Glutamatergic neuron (in vitro differentiated cells): ENCODE measurements at places on chromosomes 12 and 14.
A peak's percentile ranks its signal among the peaks of the same experiment; 100 is the strongest.

GRCh38 chr14:99248761-99249171 is 23.2 kb downstream of the BCL11B start:
- DNase-seq: no peak

- no peak for DNase-seq
Observed at GRCh38 chr12:124804011-124804621, 59.5 kb downstream of the SCARB1 start.

- DNase-seq: peak; percentile 93
Observed at GRCh38 chr14:99793213-99794150, at the start of gene EML1. Gene EML1 (plus strand): TSS chr14:99793413. CDS start chr14:99793477, 64 bp downstream.

GRCh38 chr12:65086236-65086635 is 34.9 kb downstream of the WIF1 start:
- DNase-seq: no peak

DNA sequence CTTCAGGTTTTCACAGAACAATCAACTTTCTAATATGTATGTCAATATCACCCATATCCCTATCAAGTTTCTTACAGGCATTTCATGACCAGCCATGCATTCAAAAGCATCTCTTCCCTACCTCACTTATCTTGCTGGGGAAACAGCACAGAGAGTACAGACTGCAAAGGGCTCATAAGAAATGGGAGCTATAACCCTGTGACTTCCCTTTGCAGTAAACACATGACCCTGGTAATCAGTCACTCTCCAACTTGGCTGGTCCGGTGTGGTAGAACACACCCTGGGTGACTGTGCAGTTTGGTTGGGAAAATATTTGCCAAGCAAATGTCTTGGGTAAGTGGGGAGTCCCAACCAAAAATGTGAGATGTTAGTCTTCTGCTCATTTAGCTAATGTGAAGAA is 49.4 kb upstream of the TMCC3 start:
- DNase-seq: no peak

DNA sequence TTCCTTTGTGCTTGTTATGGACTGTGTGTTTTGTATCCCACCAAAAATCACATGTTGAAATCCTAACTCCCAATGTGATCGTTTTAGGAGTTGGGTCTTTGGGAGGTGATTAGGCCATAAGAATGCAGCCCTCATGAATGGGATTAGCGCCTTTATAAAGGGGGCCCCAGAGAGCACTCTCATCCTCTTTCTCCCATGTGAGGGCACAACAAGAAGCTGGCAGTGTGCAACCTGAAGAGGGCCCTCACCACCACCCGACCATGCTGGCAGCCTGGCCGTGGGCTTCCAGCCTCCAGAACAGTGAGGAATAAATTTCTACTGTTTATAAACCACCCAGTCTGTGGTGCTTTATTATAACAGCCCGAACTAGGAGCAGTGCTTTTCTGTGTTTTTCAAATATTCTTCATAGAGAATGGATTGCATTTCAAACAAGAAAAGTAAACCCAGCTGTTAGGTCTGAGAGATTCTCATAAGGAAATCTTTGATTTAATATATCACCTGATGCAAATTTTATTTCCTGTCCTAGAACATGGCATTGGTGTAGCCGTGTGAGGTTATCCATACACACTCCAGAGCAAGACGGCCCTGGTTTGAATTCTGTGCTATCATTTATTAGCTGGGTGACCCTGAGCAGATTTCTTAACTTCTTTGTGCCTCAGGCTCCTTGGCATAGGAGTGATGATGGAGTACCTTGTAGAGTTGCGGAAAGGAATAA is 27.8 kb downstream of the HSPB8 start:
- DNase-seq: no peak

- DNase-seq: no peak
Observed at GRCh38 chr12:101969-102878, 35.7 kb downstream of the IQSEC3 start.
